Activated CD4-positive, alpha-beta T cell treated with anti-CD3 and anti-CD28 coated beads, Interleukin-2, amount 50 U/mL, for 4 hours (primary cell): ENCODE measurements at places on chromosomes 5 and 9.

GRCh38 chr9:72538921-72539702, 17.7 kb downstream of the TMC1 start:
- DNase-seq = no peak

- DNase-seq = no peak
These were observed 34.9 kb downstream of the GABRA6 start for GRCh38 chr5:161720460-161720859.

DNA sequence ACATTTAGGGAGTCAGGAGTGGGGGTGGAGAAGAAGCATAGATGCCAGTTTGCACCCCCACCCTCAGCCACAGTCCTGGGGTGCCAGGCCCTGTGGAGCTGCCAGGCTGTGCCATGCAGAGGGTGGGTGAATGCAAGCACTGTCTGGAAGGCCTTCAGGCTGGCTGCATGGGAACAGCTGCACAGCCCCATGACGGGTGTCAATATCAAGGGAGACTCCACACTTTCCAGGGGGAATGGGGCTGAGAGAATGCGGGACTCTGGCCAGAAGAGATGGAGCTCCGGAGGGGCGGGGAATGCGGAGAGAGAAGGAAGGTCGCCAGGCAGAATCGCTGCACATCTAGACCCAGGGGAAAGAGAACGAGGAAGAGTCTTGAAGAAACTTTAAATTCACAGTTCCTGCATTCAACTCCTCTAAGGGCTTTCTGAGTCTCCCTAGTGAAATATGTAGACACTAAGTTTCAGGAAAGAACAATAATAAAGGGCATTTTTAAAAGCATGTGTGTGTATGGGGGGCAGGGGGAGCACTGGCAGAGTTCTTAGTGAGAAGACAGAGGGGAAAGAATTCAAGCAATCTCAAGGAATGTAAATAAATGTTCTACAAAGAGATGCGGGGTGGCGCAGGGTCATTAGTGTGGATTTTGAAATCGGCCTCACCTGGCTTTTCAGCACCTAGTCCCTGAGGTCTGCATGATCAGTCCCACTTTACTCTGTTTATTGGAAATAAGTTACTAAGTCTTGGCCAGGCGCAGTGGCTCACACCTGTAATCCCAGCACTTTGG, 59.1 kb downstream of the BOD1 start:
- DNase-seq = no peak

GRCh38 chr5:113807427-113807991, 294.0 kb downstream of the YTHDC2 start:
- DNase-seq = no peak

DNA sequence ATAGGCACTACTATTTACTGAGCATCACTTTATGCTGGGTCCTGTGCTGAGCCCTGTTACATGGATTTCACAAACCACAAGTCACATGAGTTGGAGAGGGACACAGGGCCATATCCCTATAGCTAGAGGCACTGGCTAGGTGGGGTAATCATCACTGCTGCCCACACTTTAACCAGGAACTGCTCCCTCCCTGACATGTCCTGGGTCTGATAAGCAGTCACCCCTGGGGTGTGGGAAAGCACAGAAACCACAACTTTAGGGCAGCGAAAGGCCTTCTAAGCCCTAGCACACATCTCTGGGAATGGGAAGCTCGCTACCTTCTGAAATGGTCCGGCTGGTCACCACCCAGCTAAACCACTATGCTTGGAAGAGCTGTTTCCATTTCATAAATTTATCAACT, 15.0 kb downstream of the TBC1D2 start:
- no peak for DNase-seq

- DNase-seq = no peak
These were observed 71.3 kb downstream of the GLIS3 start for GRCh38 chr9:4228606-4229005.

GRCh38 chr5:32027717-32028458, 146.2 kb downstream of the GOLPH3 start:
- DNase-seq = no peak

DNA sequence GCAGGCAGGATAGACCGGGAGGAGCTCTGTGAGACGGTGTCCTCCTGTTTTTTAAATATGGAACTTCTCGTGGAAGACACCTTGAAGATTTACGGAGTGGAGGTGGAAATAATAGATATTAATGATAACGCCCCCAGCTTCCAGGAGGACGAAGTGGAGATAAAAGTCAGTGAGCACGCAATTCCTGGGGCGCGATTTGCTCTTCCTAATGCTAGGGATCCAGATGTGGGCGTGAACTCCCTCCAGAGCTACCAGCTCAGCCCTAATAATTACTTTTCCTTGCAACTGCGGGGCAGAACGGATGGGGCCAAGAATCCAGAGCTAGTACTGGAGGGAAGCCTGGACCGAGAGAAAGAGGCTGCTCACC, 621 bp downstream of the PCDHGA11 start:
- DNase-seq = no peak

- no peak for DNase-seq
These were observed 84.4 kb upstream of the STARD4 start for GRCh38 chr5:111596705-111597104.

GRCh38 chr5:14144586-14145434, 1.7 kb downstream of the TRIO start:
- DNase-seq = peak; percentile 7

- no peak for DNase-seq
These were observed 51.1 kb downstream of the STARD4 start for GRCh38 chr5:111461255-111461671.

GRCh38 chr9:85522459-85523092, 219.2 kb downstream of the AGTPBP1 start:
- no peak for DNase-seq

GRCh38 chr9:122883125-122883524, 22.0 kb downstream of the RC3H2 start:
- no peak for DNase-seq

DNA sequence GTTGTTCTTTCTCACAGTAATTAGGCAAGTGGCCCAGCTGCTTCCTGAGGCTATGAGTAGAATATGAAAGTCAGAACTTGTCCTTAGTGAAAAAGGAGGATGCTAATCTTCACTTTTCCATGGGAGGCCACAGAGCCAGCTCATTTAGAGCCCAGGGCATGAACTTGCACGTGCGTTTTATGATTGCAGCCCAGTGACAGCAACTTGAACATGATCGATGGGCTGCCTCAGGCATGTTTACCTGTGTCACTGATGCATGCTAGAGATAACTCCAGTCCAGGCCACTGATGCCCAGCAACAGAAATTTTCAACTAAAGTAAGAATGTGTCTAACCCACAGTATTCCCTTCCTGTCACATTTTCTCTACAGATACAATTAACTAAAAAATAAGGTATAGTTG, 179.3 kb downstream of the CTNND2 start:
- DNase-seq = no peak

- no peak for DNase-seq
These were observed 110.4 kb upstream of the FAM174A start for GRCh38 chr5:100424787-100425186.

DNA sequence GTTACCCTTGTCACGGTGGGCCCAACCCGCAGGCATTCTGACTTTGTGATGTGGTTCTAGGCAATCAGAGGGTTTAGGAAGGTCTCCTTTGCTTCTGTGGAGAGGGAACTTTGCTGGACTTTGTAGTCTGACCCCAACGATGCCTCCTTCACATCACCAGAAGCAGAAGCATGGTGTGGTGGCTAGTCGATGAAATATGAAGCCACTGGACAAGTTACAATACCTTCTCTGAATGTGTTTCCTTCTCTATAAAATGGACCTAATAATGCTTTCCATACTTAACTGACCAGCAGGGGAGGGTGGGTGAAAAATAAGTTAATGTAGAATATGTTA, 607 bp downstream of the SPEF2 start:
- no peak for DNase-seq

GRCh38 chr9:79256691-79257213, 315.0 kb upstream of the TLE4 start:
- DNase-seq = no peak

DNA sequence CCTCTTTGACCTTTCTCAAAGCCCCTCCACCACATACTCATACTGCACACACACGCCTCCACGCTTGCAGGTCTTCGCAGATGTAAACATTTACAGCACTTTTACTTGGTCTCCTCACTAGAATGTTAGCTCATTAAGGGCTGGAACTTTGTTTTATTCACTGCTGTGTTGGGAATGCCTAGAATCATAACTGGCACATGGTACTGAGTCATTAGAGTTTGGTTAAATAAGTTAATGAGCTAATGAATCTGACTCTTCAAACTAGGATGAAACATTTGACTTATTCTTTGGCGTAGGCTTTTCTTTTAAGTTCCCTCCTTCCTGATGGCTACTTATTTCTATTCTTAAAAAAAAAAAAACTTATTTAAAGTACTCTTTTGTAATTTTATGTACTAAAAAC, 28.9 kb downstream of the MAN2A1 start:
- no peak for DNase-seq

DNA sequence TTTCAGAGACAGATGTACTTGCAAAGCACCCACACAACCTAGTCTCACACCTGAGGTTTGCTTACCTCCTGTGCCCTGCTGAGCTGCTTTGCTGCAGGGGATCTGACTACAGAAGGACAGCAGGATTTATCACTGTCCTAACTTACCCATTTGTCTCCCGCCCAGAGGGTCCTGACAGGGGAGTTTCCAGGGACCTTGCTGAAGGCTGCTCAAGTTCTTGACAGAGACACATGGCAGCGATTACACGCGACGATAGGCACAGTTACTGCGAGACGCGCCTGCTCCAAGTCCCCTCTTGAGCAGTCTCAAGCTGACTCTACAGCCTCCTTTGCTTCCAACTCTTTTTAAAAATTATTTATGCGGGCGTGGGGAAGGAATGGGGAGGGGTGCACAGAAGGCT, 24.6 kb upstream of the GALNT10 start:
- DNase-seq = no peak

GRCh38 chr5:146290318-146290717, 48.3 kb upstream of the POU4F3 start:
- DNase-seq = no peak

DNA sequence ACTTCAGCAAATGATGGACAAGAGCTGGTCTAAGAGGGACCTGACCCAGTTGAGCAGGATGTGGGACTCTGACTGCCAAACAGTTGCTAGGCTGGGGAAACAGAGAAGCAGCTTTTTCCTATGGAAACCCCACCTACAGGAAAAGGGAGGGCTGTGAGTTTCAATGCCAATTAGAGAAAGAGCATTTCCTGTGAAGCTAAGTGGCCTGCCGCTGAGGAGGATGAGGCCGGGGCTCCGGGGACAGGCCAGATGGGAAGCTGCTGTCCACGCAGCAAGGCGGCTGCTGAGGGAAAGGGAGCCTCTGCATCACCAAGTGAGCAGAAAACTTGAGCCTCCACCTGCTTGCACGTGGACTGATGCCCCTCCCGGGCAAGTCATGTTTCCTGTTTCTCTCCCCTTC, at the start of gene PCDH12:
Gene PCDH12 (minus strand): TSS at position 90 of the 400 bp plus-strand sequence. CDS start 351 bp downstream, outside the sequence.
- no peak for DNase-seq

- no peak for DNase-seq
These were observed 58.9 kb downstream of the DAP start for GRCh38 chr5:10702040-10702629.

DNA sequence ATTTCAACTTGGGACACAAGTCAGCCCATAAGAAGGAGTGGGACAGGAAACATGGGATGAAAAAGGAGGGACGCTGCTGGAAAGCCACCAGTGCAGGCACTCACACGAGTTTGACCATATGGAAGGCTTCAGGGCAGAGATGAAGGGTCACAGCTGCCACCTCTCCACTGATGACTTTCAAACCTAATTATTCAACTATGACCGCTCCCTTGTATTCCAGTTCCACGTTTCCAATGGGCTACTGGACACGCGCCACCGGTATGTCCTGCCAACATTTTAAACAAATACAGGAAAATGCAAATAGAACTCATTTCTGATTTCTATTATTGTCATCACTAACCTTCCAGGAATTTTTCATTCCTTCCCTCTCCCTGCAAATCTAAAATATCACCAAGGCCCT, 134.7 kb downstream of the SLC1A3 start:
- no peak for DNase-seq

GRCh38 chr9:6910032-6910431, 152.3 kb downstream of the KDM4C start:
- DNase-seq = no peak

DNA sequence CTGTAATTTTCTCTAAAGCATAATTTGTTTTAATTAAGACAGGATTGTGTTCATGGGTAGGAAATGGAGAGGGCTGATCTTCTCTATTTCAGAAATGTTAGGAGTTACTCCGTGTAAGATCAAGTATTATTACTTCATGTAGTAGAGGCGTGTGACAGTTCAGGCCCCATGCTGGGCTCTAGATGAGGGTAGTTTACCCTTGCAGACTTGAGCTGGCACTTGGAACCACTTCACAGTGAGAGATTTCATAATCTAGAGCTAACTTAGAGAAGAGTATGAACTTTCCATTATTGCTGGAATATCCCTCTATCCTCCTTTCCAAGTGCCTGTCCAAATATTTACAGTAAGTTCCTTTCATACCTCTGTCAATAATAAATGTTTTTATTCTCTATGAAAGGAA, 195.1 kb downstream of the PCSK5 start:
- DNase-seq = no peak

DNA sequence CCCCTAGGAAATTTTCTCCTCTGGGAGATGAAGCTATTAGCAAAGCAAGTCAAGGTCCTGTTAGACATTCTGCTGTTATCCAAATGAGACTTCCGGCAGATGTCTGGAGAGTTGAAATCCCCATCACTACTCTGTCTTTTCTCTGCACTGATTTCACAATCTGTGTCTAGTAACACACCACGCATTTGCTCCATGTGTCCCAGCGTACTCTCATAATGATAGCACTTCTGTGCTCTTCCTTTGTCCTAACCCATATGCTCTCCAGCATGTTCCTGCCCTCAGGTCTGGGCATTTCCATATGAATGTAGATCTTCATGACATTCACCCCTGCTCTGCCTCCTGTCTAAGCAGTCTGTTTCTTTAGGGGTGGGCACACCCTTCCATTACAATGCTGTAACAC, 1949.0 kb upstream of the WWC1 start:
- DNase-seq = no peak

DNA sequence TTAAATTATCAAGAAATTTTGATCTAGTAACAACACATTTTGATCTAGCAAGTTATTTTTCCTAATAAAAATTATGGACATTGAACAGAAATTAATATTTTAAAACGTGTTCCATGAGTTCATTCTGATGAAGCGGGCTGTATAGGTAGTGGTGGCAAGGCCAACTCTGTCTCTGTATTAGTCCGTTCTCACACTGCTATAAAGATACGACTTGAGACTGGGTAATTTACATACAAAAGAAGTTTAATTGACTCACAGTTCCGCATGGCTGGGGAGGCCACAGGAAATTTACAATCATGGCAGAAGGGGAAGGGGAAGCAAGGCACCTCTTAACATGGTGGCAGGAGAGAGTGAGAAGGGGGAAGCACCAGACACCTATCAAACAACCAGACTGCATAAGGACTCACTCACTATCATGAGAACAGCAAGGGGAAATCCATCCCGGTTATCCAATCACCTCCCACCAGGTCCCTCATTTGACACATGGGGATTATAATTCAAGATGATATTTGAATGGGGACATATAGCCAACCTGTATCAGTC, 61.2 kb downstream of the TMEM232 start:
- no peak for DNase-seq

- no peak for DNase-seq
These were observed 2.7 kb downstream of the PTGDS start for GRCh38 chr9:136979769-136980587.
